NCI-H2171 (cell line): ENCODE measurements at places on chromosomes 1 and 21.

- no peak for DNase-seq
Observed at GRCh38 chr1:7525338-7526063, 245.6 kb upstream of the VAMP3 start.

DNA sequence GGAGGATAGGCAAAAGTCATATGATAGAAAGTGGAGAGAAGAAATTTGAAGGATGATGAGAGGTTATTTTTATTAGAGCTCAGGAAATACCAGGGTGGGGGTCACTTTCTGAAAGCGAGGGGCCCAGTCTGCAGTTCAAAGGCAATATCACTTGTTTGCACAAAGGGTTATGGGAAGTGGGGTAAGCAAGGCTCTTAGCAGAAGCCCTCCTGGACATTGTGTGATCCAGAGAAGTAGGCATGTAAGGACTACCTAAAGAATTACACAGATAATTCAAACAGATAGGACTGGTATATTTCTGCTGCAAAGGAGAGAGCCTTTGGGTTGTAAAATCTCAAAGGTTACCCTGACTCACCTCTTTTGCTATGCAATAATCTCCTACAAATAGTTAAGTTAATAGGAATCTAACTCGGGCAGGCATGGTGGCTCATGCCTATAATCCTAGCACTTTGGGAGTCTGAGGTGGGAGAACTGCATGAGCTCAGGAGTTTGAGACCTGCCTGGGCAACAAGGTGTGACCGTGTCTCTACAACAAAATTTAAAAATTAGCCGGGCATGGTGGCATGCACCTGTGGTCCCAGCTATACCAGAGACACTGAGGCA is 25.2 kb upstream of the PRRC2C start:
- DNase-seq: no peak

GRCh38 chr1:214445831-214446614 is 105.4 kb downstream of the PTPN14 start:
- no peak for DNase-seq

DNA sequence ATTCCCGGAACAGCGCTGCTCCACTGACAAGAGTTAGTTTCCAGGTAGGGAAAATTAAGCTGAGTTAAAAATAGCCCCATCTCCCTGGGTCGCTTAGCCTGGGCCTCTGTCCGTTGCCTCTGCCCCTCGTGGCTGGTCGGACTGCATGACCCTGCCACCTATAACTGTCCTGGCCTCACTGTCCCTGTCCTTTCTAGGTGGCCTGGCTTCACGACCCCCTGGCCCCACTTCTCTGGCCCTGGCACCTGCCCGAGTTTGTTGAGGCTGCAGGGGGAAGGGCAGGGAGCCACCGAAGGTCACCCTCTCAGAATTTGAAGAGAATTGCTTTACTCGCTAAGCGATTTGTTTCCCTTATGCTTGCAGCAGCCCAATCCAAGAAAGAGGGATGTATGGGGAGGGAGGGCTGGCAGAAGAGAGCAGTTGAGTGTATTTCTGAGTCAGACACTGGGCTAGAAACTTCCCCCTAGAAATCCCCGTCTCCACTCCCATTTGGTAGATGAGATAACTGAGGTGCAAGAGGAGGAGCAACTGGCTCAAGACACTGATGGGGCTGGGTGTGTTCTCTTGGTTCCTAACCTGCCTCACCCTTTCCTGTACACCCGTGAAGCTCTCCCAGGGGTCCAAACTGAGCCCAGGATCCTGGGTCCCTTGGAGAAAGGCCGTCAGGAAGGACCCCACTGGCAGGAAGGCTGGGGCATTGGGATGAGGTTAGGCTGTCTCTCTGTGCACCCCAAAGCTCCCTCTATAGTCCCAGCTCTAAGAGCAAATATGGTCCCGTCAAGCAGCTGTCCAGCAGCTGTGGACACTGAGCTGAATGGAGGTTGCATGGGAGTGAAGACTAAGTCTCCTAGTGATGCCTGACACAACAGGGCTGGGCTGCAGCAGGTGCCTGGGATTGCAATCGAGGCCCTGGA is 2.9 kb upstream of the EDN2 start:
- no peak for DNase-seq

GRCh38 chr1:10936998-10937901 is 75.2 kb upstream of the TARDBP start:
- no peak for DNase-seq

DNA sequence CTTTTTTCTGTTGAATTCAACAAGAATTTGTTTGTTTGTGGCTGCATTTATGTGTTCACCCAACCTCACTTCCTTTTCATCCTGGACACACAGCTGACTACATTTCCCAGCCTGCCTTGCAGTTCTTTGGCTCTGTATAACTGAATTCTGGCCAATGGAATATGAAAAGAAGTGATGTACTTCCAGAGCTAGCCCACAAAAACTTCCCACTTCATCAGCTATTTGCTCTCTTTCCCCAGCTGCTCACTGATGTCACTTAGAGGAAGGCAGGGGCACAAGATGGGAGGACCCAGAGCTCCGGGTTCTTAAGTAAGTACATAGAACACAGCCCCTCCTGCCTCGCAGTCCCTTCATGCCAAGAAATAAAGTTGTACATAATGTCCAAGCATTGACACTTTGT is 235.0 kb upstream of the FGGY start:
- DNase-seq: no peak

DNA sequence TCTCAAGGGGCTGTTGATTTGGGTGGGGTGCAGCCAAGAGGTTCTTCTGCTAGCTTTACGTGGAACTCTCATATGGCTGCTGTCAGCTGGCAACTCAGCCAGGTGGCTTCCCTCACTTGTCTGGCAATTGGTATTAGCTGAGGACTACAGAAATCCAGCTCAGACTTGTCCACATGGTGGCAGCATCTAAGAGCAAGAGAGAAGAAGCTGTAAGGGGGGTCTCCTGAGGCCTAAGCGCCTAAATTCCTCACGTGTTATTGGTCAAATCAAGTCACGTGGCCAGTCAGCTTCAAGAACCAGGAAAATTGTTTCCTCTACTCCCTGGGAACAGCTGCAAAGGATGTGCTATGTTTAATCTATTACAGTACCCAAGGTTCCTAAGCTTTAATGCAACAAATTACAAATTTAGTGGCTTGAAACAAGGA is 4.2 kb upstream of the DYRK3 start:
- DNase-seq: peak; percentile 89

- DNase-seq: peak; percentile 8
Observed at GRCh38 chr1:183096894-183097293, 73.7 kb downstream of the LAMC1 start.

- DNase-seq: peak; percentile 14
Observed at GRCh38 chr21:34887725-34888568, 161.2 kb downstream of the RUNX1 start.

GRCh38 chr1:53327182-53327913 is 522 bp downstream of the LRP8 start:
- peak; percentile 41 for DNase-seq

- DNase-seq: no peak
Observed at GRCh38 chr1:111690306-111690617, 48.9 kb downstream of the INKA2 start.

DNA sequence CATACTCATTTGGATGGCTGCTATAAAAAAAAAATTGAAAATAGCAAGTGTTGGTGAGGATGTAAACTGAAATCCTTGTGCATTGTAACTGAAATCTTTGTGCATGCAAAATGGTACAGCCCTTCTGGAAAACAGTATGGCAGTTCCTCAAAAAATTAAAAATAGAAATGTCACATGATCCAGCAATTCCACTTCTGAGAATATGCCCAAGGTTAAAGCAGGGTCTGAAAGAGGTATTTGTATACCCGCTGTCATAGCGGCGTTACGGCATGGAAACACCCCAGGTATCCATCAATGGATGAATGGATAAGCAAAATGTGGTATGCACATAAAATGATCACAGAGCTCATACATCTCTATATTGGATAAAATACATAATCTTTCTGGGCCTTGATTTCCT is 116.7 kb downstream of the RUSC1 start:
- no peak for DNase-seq

- DNase-seq: no peak
Observed at GRCh38 chr1:1330366-1331067, 563 bp upstream of the TAS1R3 start.

DNA sequence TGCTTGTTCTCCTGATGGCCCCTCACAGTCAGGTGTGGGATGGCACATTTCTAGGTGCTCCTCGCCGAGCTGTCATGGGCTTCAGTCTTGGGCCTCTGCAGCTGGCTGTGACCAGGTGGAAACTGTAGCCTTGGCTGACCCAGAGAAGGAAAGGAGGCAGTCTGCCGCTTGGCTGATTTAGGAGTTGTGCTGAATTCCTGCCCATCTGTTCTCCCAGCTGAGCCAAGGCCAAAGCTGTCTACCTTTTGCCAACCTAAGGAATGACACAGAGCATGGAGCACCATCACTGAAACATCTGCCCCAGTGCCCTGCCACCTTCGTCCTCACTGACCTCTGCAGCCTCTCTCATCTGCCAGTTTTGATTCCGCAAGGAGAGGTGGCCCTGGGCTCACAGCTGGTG is 27.9 kb downstream of the UTP25 start:
- peak; percentile 70 for DNase-seq

- no peak for DNase-seq
Observed at GRCh38 chr1:159800177-159800930, 1.8 kb upstream of the FCRL6 start.

- no peak for DNase-seq
Observed at GRCh38 chr1:18373882-18374493, 106.7 kb upstream of the KLHDC7A start.
